Fibroblast of upper back skin (primary cell): ENCODE measurements at places on chromosomes 13 and 19.

DNA sequence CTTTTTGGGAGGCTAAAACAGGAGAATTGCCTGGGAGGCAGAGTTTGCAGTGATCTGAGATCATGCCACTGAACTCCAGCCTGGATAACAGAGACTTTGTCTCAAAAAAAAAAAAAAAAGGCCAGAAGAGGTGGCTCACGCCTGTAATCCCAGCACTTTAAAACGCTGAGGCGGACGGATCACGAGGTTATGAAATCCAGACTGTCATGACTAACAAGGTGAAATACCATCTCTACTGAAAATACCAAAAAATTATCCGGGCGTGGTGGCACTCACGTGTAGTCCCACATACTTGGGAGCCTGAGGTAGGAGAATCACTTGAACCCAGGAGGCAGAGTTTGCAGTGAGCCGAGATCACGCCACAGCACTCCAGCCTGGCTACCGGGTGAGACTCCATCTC is 39.9 kb downstream of the ZNF611 start:
- DNase-seq = no peak

DNA sequence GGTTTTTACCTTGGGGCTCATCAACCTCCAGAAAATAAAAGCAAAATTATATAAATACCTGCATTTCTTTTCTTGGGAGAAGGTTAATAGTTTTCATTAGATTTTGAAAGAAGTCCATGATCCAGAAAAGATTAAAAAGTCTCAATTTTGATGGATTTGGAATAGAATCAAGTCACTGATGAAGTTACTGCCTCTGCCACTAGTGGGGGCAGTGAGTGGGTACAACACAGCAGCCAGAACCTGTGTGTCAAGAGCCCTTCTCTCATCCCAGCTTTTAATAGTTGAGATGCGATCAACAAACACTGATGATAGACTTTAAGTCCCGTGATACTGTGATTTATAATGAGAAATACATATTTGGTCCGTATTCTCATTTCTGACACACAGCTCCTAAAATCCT is 686.7 kb downstream of the DIAPH3 start:
- no peak for DNase-seq

- peak; percentile 58 for DNase-seq
Measured at GRCh38 chr13:23462815-23463559, 29.5 kb upstream of the SACS start.

DNA sequence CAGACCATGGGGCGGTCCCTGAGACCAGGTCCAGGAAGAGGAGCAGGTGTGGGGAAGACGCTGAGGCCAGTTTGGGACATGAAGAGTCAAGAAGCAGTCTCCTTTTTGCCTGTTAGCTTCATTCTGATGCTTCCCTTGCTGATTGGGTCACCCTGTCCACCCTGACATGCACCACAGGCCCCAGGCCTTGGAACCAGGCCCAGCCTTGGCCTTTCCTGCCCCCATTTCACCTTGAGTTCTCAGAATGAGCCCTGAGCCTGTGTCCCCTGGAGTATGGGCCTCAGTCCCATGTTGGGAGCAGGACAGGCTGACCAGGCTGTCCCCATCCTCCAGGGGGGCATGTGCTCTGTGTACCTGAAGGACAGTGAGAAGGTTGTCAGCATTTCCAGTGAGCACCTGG is 4.9 kb upstream of the TIMM50 start:
- DNase-seq = no peak

- no peak for DNase-seq
Measured at GRCh38 chr13:77521194-77521593, 14.3 kb upstream of the SCEL start.

DNA sequence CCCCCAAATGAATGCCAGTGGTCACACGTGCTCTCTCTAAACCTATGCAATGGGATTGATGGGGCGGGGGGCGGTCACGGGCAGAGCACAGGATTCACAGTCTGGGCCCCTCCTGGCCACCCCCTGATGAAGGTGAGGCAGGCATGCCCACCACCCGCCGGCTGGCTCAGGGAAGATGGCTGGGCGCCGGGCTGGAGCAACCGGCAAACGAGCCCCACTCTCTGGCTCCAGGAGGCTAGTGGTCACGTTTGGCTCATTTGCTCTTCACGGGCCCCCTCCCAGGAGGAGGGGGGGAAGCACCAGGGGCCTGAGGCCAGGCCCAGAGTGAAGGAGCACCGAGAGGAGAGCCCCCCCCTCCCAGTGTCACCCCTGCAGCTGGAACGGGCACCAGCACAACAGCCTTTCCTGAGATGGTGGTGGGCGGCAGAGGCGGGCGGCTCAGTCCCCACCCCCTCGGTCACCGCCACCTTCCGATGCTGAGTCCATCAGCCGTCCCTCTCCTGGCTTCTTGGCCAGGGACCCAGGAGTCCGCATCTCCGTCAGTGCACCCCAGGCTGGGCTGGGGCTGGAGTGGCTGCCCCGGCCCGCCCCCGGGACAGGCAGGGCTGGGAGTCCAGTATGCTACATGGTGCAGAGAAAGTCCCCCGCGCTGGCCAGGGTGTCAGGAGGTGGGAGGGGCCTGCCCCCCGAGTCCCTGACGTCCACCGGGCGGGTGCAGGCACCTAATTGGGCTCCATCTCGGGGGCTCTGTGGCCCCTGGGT is 9.7 kb downstream of the BBC3 start:
- no peak for DNase-seq

DNA sequence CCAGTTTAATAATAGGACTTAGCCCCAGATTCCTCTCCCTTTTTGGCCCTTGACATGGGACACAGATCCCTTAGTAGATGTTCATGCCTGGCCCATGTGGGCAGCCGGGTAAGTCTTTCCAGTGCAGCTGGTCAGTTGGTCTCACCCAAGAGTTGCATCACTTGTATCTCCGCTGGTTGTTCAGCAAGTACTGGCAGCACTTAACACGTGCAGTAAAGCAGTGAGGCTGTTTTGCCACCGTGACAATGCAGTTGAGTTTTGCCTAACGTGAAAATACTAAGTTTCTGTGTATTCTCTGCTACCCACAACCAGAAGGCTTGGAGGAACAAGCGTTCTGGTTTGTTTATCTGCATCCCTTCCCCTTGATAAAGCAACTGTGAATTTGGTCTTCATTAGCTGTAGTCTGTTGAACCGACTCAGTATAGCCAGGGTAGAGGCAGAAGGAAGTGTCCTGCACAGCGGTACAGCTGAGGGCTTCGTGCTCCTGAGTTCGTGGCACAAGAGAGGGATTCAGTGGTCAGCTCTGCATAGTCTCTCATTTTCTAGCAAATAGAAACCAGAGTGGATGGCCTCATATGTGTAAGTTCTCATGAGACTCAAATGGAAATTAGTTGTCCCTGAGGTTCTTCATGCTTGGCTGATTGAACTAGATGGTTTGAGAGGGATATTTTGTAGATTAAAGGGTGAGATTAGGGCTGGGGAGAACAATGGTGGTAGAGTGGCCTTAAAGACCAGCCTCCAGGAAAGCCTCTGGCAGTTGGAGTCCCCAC is 50.3 kb downstream of the ARHGEF7 start:
- DNase-seq = no peak

DNA sequence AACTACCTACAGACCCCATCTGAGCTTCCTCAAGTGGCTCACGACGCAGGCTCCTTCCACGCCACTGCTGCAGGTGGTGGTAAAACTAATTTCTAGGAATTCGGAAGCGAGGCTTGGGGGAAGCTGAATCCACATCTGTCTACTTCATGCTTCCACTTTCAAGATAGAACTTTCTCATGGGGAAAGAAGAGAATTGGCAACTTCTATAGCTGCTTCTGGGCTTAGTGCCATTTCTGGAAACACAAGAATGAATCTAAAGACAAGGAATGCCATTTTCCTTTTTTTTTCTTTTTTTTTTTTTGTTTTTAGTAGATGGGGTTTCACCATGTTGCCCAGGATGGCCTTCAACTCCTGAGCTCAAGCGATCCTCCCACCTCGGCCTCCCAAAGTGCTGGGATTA is 2.8 kb upstream of the NLRP12 start:
- DNase-seq = peak; percentile 63

DNA sequence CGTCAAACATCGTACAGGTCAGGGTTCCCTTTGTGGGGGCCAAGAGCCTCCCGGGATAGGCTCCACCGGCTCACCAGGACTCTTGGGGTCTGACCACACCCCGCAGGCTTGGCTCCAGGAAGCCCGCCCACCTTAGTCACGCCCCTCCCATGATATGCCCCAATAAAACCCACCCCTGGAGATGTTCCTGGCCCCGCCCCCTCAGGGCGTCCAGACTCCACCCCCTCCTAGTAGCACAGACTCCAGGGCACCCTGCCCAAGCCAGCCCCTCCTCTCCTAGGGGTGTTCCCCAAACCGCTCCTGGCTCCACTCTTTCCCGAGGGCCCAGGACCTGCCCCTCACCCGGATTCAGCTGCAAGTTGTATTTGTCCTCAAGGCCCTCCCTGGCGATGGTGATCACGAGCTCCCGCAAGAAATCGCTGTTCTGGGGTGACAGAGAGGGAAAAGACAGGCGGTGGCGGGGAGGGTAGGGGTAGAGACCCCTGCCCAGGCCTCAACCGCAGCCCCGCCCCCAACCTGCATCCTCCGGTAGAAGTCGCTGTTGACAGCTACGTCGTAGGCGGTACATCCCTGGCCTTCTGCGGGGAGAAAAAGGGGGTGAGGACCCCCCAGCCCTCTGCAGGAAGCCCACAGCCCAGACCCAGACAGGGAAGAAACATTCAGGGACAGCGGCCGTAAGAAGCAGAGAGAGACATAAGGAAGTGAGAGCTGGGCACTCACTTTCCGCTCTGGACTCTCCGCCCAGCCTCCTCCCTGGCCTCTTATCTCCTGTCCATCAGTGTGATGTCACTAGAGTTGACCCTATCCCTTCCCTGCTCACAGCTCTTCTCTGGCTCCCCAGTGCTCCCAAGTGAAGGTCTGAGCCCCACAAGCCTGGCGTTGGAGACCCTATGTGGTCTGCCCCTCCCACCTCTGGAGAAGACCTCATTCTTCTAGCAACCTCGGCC is 3.9 kb downstream of the PIH1D1 start:
- DNase-seq = peak; percentile 28

GRCh38 chr13:27403203-27403678 is 21.2 kb upstream of the GTF3A start:
- peak; percentile 88 for DNase-seq

DNA sequence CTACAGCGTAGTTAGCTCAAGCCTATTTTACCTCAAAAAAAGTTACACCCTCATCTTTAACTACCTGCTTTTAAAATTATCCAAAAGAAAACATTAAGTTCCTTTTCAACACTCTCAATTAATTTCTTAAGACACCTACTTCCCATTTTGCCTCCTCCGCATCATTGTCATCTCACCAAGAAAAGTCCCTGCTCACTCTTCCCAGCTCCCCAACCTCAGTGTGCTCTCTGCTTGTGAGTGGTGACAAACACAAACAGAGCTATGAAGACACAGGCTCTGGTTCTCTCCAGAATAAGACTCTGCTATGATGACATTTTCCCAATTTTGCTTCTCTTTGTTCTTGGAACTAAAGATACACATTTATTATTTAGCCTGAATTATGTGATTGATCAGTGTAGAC is 385.1 kb upstream of the HTR2A start:
- DNase-seq = no peak

DNA sequence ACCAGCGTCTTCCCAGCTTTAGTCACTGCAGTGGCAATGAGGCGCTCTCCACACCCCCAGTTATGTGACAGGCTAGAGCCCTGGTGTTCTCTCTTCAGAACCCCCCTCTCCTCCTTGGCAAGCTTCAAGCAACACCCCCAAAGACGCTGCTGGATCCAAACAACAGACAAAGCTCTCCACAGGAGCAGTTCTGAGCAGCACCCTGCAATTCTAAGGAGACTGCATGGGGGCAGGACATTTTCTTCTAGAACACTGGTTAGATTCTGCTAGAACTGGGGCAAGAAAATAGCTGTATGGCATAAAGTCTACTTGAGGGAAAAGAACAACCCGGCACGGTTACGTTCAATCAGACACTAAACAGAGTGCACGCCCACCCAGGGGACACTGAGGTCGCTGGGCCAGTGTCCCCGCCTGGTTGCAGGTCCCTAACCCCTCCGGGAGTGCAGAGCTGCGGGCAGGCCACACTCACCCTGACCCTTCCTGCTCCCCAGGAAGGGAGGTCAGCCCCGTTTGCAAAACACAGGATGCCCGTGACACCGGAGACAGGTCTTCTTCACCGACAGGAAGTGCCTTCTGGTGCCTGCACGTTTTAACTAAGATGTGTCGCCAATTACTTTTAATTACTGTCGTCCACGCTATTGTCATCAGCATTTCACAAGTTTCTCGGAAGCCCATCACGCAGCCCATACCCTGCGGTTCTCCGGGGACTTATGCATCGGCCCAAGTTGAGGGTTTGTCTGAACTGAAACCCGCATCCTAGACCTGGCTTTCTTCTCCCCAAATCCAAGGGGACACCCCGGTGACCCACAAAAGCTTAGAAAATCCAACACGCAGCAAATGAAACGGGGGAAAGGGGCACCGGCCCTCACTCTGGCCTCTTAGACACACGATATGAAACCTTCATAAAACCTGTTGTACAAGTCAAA is 943 bp downstream of the GJB6 start:
- DNase-seq = no peak

- no peak for DNase-seq
Measured at GRCh38 chr13:113218586-113218985, 9.2 kb downstream of the CUL4A start.

GRCh38 chr13:63198071-63198470 is 1782.4 kb upstream of the PCDH20 start:
- peak; percentile 79 for DNase-seq

- no peak for DNase-seq
Measured at GRCh38 chr19:17026706-17027534, at the start of gene CPAMD8. Gene CPAMD8 (minus strand): TSS chr19:17026810. CDS start chr19:17026642, 168 bp downstream.
